ENCODE measurements at places on chromosomes 16 and 17.

GRCh38 chr17:66379996-66380395 is 77.6 kb downstream of the PRKCA start:
- DNase-seq: no peak

- DNase-seq: no peak
Measured at GRCh38 chr17:74603037-74603635, 11.1 kb upstream of the CD300LD start.

GRCh38 chr16:85112364-85112763 is at the start of gene CIBAR2:
Gene CIBAR2, minus strand, starts transcription at chr16:85112472. Its CDS starts 120 bp downstream, at chr16:85112352.
- peak; percentile 41 for DNase-seq

DNA sequence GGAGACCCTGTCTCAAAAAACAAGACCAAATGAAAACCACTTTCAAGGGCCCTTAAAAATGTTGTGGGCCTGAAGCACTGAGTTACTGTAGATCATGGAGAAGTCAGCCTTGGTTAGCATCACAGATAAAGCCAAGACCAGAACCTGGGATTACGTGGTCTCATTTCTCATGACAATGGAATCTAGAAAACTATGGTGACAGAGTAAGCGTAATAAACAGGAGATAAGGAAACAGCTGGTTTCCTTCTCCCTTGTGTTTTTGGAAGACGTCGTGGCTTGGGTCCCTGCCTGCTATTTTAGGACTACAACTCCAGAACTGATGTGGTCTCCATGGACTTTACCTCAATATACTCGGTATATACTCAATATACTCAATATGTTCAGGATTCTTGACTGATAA is 180.7 kb upstream of the ZFHX3 start:
- peak; percentile 27 for DNase-seq

GRCh38 chr16:3490911-3491629 is 4.2 kb downstream of the C16orf90 start:
- DNase-seq: peak; percentile 21

- DNase-seq: peak; percentile 77
Measured at GRCh38 chr17:81553018-81553615, 964 bp upstream of the FAAP100 start.

GRCh38 chr17:44830359-44831288 is 537 bp upstream of the GJC1 start:
- DNase-seq: peak; percentile 59

DNA sequence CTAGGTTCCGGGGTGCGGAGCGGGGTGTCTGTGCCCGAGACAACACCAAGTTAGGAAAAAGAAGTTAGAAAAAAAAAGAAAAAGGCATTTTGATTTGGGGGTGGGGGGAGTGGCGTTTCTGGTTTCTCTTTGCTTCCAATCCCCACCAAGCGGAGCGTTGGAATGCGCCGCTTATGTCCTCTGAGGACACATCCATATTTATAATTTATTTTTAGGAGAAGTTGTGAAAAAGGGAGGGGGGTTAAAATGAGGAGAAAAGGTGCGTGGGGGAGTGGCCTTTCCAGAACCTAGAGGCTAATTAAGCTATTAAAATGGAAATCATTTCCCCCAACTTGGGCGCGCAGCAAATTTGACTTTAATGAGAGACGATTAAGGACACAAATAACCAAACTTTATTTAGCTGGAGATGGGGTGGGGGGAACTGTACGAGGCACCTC is 232.1 kb downstream of the MRTFB start:
- no peak for DNase-seq

- peak; percentile 49 for DNase-seq
Measured at GRCh38 chr17:5032865-5033264, 2.4 kb downstream of the SLC52A1 start.

DNA sequence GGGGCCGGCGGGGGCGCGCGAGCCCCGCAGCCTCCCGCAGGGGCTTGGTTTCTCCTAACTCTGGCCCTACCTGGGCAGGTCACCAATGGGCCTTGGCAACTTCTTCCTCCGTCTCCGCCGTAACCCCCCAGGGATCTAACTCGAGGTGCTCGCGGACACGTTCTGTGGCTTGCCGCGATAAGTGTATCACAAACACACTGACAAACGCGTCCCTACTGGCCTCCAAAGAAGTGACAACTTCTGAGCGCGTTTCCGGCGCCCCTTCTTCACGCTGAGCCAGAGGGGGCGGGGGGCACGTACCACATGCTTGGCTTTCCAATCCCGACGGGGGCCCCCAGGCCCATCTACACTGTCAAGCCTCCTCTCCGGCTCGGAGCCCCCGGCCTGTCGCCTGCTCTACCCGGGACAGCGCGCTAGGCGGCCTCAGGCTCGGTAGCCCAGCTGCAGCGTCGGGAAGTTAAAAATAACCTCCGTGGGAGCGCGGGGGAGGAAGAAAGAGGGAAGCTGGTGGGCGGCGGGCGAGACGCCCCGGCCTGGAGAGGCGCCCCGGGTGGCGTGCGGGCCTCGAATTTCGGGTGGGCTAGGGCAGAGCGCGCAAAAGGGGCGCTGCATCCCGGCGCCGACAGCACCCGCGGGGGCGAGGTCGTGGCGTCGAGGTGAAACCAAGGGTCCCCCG is 725 bp upstream of the SPHK1 start:
- peak; percentile 64 for DNase-seq

DNA sequence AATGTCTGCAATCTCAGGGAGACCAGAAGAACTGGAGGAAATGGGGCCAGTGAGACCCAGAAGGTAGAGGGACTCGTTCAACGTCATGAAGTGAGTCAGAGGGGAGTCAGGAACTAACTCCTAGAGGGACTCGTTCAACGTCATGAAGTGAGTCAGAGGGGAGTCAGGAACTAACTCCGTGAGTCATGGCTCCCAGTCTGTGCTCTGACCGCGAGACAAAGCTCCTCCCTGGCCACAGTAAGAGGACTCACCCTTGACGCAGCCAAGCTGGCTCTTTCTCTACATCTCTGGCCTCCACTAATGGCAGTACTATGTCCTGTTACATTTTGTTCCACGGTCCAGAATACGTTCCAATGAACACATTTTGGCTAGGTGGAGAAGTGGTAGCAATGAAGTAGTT is 902.5 kb downstream of the KCNJ2 start:
- DNase-seq: no peak

DNA sequence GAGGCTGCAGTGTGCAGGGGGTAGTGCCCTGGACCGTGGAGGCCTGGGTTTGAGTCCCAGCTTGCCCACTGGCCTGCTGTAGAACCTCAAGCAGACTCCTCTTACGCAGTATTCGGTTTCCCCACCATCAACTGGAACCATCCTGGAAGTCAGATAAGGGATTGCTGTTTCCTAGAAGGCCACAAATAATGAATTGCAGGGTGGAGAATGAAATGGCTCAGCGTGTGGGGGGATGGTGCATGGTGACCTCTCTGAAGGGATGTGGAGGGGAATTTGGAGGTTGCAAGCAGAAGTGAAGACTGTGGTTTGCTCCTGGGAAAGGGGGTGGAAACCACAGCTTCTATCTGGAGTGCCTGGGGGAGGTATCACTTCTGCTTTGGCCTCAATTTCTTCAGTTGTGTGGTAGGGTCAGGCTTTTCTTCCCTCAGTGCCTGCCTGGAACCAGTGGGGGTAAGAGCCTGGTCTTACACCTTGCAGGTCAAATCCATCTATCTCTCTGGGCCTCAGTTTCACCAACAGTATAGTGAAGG is 1.7 kb downstream of the ADGRG5 start:
- no peak for DNase-seq

GRCh38 chr16:85921026-85921425 is 22.1 kb downstream of the IRF8 start:
- no peak for DNase-seq

GRCh38 chr17:43766413-43767052 is 7.9 kb upstream of the SOST start:
- peak; percentile 78 for DNase-seq

- DNase-seq: no peak
Measured at GRCh38 chr16:23407436-23408127, 45.4 kb downstream of the COG7 start.

DNA sequence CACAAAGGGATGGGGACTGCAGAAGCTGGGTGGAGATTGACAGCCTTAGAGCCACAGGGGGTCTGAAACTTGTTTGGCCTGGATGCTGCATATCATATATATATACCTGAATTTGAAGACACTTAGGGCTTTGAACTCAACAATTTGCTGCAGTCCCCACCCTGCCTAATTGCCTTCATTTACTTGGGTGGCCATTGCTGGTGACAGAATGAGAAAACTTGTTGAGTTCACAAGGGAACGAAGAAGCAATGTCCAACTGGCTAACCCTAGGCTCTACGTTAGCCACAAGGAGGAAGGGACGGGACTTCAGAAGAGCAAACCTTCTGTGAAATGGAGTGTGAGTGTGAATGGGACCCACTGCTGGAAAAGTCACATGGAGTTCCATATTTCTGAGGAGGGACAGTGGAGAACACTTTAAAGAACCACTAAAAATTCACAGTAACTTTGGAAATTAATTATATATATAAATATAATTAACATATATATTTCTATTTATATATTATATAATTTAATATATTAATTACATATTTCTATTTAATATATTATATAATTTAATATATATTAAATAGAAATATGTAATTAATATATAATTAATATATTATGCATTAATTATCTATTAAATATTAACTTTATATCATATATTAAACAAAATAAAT is 215.3 kb upstream of the SOX9 start:
- no peak for DNase-seq

DNA sequence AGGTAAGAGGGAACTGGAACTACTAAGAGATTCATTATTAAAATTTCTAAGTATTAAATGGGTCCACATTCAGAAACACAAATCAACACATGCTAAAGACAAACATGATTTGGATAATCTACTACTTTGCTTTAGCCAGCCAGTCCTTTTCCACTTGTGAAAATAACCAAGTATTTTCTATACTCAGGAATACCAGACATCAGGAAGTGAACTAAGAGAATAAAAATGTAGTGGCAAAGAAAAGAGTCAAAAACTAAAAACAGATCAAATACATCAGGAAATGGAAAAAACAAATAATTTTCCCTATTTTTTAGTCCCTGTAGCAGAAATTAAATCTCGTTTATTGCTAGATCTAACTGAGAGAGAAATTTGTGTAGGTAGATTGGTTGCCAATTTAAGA is 78.0 kb downstream of the MYO1D start:
- DNase-seq: no peak

GRCh38 chr16:75931043-75931442 is 204.8 kb upstream of the CPHXL start:
- DNase-seq: no peak

DNA sequence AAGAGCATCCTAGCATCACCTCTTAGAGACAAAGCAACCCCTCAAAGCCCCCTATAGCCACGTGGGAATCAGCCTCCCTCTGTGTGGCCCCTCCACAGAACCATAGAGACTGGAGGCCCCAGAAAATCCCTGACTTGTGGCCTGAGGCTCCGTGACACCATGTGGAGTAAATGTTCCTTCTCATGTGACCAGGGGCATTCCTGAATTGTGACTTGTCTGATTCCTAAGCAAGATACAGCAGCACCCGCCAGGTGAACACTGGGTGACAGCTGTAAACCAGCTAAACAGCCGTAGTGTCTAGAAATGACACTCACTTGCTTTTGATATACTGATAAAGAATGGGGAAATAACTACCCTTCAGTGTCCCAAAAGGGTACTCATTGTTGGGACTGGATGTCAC is 79.0 kb downstream of the DYNLRB2 start:
- no peak for DNase-seq

DNA sequence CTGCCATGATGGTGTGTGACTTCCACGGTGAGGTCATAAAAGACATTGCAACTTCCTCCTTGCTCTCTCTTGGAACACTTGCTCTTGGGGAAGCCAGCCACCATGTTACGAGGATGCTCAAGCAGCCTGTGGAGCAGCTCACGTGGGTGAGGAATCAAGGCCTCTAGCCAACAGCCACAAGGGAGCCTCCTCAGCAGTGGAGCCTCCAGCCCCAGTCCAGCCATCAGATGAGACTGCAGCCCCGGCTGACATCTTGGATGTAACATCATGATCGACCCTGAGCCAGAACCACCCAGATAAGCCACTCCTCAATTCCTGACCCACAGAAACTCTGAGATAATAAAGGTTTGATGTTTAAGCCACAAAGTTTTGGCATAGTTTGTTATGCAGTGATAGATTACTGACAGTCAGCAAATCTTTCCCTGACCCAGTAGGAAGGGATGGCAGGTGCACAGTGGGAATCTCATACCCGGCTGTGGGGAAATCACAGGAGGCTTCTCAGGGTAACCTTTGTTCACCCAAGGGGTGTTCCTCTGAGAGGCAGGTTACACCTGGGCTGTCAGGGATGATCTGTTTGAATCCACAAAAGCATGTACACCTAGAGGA is 23.3 kb upstream of the GINS2 start:
- DNase-seq: no peak

- peak; percentile 35 for DNase-seq
Measured at GRCh38 chr17:77542011-77542410, 401.2 kb downstream of the SEC14L1 start.

Data from right cardiac atrium (tissue), 5 donors.